ENCODE measurements at places on chromosomes 16 and 17. TPM values are rescaled to one million over a fixed set of nuclear protein-coding genes. Genes with fewer than 3 reads are reported as not detected.

GRCh38 chr17:50182783-50183420 lies 17.1 kb downstream of the SGCA start:
- no peak for ATAC-seq

GRCh38 chr16:8863594-8864424 lies 5.0 kb downstream of the CARHSP1 start:
- no peak for ATAC-seq

- ATAC-seq = no peak
These were observed 51.7 kb downstream of the NXN start for GRCh38 chr17:927611-928461.

GRCh38 chr17:29358416-29358815 lies 31.7 kb upstream of the TAOK1 start:
- peak; percentile 40 for ATAC-seq

DNA sequence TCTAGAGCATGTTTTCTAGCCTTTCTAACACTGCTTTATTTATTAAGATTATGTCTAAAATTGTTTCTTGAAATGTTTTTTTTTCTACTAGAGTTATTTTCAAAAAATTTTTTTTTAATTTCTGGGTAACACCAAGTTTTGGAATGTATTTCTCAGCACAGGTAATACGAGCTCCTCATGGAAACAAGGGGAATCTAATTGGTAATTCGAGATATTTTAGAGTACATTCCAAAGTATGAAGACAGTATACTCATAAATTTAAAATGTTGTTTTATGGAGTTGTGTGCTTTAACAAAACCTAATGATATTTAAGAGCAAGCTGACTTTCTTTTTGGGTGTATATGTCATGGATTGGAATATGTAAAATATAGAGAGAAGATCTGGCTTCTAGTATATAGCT lies 42.4 kb downstream of the OMG start:
- no peak for ATAC-seq

DNA sequence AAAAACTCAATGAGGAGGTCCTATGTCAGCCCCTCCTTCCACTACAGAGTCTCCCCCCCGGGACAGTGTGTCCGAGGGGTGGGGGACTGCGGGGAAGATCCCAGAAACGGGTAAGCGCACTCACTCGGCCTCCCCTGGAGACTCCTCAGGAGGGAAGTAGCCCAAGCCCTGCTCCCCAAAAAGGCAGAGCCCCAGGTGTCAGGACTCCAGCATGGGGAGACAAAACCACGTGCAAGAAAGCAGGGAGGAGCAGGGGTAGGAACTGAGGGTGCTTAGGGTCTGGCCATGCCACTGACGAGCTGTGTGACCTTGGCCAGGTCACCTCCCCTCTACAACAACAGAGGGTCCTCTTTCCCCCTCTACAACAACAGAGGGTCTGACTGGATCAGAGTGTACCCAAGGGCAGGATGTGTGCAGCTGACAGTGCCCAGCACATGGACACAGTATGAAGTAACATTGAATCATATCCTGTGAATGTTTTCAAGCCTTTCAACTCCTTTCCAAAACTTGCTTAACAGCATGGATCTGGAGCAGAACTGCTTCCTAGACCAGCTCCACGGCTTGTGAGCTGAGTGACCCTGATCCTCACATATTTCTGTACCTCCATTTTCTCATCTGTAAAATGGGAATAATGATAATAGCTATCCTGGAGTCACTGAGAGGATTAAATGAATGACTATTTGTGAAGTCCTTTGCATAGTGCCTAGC lies 2.1 kb upstream of the NAGS start:
- no peak for ATAC-seq

- no peak for ATAC-seq
These were observed 593 bp downstream of the SLC38A7 start for GRCh38 chr16:58684001-58684353.

DNA sequence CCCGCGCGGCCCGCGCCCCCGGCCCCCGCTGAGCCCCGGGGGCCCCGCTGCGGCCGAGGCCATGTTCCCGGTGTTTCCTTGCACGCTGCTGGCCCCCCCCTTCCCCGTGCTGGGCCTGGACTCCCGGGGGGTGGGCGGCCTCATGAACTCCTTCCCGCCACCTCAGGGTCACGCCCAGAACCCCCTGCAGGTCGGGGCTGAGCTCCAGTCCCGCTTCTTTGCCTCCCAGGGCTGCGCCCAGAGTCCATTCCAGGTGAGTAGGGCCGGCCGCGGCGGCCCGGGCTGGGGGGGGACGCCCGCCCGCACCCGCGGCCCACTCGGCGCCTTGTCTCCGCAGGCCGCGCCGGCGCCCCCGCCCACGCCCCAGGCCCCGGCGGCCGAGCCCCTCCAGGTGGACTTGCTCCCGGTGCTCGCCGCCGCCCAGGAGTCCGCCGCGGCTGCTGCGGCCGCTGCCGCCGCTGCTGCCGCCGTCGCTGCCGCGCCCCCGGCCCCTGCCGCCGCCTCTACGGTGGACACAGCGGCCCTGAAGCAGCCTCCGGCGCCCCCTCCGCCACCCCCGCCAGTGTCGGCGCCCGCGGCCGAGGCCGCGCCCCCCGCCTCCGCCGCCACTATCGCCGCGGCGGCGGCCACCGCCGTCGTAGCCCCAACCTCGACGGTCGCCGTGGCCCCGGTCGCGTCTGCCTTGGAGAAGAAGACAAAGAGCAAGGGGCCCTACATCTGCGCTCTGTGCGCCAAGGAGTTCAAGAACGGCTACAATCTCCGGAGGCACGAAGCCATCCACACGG lies 504 bp downstream of the MAZ start:
- no peak for ATAC-seq

GRCh38 chr17:49501496-49501895 lies 6.4 kb downstream of the NGFR start:
- ATAC-seq = no peak

GRCh38 chr16:24349320-24349719 lies 93.2 kb downstream of the CACNG3 start:
- ATAC-seq = no peak

DNA sequence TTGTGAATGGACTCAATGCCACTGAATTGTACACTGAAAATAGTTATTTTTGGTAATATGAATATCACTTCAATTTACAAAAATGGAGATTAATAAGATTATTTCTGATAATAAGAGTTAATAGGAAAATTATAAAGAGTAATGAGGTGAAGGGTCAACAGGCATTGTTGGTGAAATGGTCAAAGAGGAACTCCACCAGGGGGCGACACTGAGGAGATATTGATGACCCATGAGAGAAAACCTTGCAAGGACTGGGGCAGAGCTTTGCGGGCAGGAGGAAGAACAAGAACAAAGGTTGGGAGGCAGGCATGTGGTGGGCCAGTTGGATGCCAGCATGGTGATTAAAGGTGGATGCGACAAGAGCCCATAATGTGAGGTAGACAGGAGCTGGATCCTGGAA lies 74.0 kb upstream of the XYLT1 start:
- no peak for ATAC-seq

DNA sequence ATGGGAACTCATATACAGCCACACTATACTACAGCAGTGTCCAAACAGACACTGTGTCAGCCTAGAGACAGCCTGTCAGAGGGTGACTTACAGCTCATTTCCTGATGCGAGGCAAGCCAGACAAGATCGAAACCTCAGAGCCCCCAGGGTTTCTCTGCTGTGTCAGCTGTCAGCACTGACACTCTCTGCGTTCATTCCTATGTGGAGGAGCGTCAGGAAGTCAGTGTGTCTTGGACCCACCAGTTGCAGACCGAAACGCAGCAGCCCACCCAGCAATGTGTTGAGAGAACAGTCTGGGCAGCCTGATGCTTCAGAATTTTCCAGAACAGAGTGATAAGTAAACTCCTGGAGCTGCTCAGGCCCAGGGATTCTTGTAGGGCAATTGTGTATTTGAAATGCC lies 20.6 kb upstream of the MAPT start:
- ATAC-seq = peak; percentile 97

DNA sequence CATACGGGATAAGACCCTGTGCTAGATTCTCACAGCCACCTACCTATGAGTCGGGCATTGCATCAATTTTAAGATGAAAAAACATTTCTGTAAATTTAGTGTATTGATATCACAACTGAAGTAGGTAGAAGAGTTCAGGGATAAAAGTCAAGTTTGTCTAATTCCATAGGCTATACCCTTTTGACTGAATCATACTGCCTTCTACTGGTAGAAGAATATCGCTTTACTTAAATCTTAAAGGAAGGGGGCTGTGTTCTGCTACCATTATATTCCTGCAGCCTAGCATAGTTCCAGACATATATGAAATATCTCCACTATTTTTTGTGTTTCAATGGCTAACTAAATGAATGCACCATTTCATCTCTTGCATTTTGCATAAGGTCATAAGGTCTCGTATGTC lies 1128.6 kb downstream of the CDH8 start:
- no peak for ATAC-seq

DNA sequence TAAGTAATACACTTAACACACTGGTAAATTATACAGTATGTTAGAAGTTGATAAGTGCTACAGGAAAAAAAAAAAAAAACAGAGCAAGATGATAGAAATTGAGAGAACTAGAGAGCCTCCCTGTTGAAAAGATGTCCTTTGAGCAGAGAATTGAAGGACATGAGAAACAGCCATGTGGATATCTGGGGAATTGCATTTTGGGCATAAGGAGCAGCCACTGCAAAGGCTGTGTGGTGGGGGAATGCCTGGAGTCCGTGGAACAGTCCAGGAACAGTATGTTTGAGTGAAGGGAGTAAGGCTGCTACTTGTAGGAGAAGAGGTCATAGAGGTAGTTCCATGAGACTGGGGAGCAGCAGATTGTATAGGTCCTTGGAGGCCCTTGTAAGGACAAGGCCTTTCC lies 178.4 kb downstream of the FTO start:
- no peak for ATAC-seq

DNA sequence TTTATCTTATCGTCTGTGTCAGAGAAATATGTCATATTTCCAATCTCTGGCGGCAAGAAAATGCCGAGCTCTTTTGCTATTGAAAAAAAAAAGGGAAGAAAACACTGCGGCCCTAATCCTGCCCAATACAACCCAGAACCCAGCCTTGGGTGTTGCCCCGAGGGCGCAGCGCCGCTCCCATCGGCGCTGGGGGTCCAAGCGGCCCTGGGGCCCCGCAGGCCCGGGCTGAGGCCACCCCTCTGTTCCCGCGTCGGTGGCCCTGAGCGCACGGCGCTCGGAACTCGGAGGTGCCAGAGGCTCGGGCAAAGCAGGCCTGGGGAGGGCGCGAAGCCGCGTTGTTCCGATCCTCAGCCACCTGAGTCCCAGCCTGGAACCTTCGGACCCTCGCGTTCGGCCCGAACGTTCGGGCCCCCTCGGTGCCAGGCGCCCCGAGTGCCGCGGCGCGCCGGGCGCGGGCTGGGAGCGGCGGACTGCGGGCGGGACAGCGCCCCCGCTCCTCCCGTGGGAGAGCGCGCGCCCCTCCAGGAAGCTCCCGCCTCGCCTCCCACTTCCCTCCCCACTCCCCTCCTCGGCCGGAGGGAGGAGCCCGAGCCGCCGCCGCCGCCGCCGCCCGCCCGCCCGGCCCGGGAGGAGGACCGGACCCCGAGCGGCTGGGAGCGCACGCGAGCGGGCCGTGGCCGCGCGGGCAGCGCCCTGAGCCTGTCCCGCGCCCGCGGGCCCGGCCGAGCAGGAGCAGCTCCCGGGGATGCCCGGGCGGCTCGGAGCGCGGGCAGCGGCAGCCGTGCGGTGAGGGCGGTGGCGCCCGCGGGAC lies at the start of gene CPNE2:
Gene CPNE2 (plus strand): TSS at position 609 of the 811 bp plus-strand sequence. CDS start 18,160 bp downstream, outside the sequence.
- ATAC-seq = peak; percentile 76

DNA sequence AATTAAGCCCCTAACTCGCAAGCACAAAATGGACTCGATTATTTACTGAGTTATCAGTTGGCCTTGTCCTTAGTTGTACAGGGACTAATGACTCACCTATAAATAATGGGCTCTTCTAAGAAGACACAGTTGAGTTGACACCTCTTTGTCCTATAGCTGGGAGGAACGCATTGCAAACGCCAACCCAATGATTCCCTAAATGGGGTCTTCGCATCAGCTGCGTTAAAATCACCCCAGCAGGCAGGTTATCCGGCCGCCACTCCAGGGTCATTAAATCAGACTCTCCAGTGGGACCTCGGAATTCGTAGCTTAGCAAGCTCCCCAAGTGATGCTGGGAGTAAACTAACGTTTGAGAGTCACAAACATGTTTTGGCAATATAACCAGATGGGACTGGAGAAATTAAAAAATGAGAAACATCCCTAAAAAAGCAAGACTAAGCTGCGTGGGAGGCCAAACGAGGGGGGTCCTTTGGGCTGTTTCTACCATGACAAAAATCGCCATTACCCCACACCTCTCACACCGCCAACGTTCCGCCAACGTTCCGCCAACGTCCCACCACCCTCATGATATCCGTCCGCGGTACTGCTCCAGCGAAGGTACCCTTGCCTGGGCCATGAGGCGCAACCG lies 932 bp upstream of the NFE2L1 start:
- ATAC-seq = no peak

GRCh38 chr17:80718428-80718827 lies 173.8 kb downstream of the RPTOR start:
- no peak for ATAC-seq

GRCh38 chr17:73184136-73184993 lies 8.5 kb upstream of the COG1 start:
- ATAC-seq = no peak

- peak; percentile 50 for ATAC-seq
These were observed 92.0 kb upstream of the CDH5 start for GRCh38 chr16:66274335-66275110.

- ATAC-seq = no peak
These were observed 216.8 kb upstream of the RPL38 start for GRCh38 chr17:73986641-73987177.

GRCh38 chr16:2428051-2428783 lies 1.0 kb upstream of the CCNF start:
- peak; percentile 1 for ATAC-seq

- ATAC-seq = peak; percentile 11
These were observed 1.7 kb downstream of the CYTH1 start for GRCh38 chr17:78780335-78780734.

- no peak for ATAC-seq
These were observed 427.9 kb downstream of the CDH11 start for GRCh38 chr16:64693946-64694345.

DNA sequence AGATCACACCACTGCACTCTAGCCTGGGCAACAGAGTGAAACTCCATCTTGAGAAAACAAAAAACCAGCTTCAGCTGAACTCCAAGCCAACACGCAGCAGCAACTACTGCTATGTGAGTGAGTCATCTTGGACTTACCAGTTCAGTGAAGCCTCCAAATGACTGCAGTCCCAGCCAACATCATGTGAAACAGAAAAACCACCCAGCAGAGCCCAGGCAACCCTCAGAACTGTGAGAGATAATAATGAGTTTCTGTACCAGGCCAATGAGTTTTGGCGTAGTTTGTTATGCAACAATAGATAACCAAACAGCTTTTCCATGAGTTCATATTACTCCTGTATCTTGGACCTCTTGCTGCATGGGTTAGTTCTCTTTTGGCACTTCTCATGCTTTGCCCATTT lies 23.3 kb downstream of the PHF12 start:
- peak; percentile 92 for ATAC-seq

GRCh38 chr16:2077016-2077415 lies 29.2 kb downstream of the TSC2 start:
- no peak for ATAC-seq

USP6 gene
- 0.06 TPM for total RNA-seq

GAS7 gene
- total RNA-seq = 0.42 TPM

CHST6 gene
- not detected for total RNA-seq

FXR2 gene
- total RNA-seq = 34.4 TPM

STAT3 gene
- total RNA-seq = 429 TPM

ITGAL gene
- total RNA-seq = 344 TPM

ALOX12B gene
- total RNA-seq = 1.1 TPM

CDK5R1 gene
- 3.6 TPM for total RNA-seq

STAT5B gene
- 124 TPM for total RNA-seq
